Activated T-helper 17 cell treated with anti-CD3 and anti-CD28 coated beads, Interleukin-2, amount 50 U/mL, for 72 hours (primary cell): ENCODE measurements at places on chromosomes 16 and 17.

- no peak for ATAC-seq
Observed at GRCh38 chr16:88306860-88307545, 75.8 kb upstream of the ZNF469 start.

DNA sequence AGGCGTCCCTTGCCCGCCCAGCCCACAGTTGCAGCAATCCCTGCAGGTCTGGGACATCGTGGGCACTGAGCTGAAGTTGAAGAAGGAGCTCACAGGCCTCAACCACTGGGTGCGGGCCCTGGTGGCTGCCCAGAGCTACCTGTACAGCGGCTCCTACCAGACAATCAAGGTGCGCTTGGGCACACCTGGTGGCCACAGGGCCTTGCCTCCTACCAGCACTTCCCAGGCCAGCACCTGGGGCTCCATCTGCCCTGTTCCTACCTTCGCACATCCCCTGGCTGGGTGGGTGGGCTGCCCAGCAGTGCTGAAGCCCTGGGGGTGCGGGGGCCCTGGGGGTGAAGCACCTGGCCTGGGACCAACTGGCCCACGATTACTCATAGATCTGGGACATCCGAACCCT lies 19.9 kb downstream of the TRAF7 start:
- no peak for ATAC-seq

DNA sequence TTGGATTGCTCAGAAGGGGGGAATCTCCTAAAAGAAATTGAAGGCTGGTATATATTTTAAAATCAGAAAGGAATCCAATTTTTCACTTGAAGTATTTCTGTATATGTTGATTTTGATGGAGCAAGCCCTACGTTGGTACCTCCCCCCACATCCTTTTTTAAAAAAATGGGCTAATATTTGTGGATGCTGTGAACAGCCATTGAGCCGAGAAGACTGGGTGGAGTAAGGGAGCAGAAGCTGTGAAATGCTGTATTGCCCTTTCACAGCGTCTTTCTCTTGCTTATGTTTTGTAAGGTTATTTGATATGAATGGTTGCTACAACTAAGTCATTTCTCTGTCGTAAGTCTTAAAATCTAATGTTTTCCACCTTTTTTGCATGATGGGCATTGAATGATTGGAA lies 2.3 kb downstream of the PAFAH1B1 start:
- ATAC-seq = no peak

GRCh38 chr17:31792007-31792585 lies 66.9 kb downstream of the COPRS start:
- no peak for ATAC-seq

DNA sequence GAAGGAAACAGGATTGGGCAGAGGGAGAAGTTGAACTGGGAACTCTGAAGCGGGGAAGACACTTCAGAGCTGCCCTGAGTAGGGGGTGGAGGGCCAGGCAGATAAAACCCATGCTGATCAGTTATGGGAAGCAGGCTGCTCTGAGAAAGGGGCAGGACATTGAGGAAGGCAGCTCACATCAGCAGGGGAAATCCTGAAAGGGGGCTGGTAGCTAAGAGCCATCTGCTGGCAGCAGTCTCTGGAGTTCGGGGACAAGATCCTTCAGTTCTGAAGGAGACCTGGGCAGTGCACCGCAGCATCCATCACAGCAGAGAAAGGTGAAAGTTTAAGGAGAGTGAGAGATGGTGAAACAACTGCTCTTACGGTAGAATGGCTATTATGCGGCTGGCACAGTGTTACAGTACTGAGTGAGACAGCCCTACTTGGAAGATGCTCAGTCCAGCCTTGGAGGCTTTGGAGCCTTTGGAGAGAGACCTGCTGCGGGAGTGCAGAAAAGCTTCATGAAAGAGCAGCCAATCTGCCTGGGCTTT lies 5.4 kb upstream of the KIF18B start:
- no peak for ATAC-seq

DNA sequence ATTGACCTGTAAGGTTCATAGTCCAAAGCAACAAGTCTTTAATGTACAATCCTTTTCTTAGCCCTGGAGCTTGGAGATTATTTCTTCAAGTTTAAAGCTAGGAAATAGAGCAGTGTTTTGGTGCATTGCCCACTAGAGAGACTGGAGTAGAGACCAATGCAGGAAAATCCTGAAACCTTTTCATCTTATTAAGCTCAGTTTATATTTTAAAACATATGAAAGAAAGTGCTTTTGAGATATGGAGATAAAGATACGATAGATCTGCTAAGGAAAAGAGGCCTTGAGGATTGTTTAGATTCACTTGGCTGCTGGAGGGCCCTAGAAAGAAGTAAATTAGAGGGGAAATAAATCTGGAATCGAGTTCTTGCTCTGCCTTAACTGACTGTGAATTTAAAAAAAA lies 212.0 kb downstream of the GRIN2A start:
- no peak for ATAC-seq

DNA sequence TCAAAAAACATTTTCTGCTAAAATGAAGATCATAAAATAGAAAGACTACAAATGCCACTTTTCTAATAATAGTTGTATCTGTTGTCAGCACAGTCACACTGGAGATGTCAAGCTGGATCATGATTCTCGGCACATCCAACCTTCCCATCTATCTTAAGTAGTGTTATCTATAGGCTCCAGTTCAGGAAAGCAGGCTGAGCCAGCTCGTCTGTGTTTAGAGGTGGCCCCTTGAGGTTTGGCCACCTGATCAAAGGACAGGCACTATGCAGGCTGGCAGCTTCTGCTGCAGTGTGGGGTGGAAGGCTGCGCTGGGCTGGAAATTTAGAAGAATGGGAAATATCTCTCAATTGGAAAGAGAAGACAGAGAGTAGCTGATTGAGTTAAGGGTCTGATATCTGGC lies 32.4 kb downstream of the SMYD4 start:
- no peak for ATAC-seq

- no peak for ATAC-seq
Observed at GRCh38 chr16:86968866-86969265, 348.3 kb downstream of the C16orf95 start.

- ATAC-seq = no peak
Observed at GRCh38 chr17:77817953-77818352, 140.6 kb upstream of the TNRC6C start.

GRCh38 chr17:17824119-17824782 lies 12.5 kb downstream of the SREBF1 start:
- ATAC-seq = peak; percentile 55

DNA sequence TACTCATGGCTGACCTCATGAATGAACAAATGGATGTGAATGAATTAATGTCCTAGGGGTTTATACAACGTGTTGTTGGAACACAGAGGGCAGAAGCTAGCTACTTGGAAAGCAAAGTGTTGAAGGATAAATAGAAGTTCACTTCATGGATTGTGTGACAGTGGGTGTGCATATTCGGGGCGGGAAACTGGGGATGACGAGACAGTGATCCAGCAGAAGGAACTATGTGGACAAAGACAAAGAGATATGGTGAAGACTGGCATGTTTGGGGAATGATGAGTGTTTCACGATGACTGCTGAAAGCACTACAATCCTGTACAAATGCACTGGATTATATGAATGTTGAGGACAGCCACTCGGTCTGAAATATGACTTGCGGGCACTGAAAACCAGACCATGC lies 250.5 kb upstream of the C16orf82 start:
- ATAC-seq = no peak

GRCh38 chr16:16997349-16997748 lies 473.4 kb downstream of the XYLT1 start:
- no peak for ATAC-seq

DNA sequence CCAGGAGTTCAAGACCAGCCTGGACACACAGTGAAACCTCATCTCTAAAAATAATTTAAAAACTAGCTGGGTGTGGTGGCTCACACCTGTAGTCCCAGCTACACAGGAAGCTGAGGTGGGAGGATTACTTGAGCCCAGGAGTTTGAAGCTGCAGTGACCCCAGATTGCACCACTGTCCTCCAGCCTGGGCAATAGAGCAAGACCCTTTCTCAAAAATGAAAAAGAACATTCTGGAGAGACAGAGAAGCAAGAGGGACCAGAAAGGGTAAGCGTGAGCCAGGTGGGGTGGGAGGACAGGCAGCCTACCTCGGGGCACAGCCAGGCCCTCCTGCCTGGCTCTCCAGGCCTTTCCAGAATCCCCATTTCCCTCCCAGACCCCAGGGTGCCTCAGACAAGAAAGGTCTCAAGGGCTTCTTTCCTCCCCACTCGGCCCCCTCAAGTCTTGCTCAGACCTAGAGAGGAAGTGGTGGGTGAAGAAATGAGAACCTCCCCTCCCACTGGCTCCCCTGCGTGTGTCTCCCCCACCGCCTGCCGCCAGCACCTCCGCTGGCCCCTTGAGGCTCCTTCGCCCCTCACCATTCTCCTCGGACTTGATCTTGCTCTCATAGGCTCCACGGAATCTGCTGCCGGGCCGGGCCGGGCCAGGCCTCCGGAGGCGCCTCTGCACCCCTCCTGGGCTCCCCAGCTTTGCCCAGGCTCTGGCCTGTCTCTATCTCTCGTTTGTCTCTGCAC lies 503 bp downstream of the C16orf54 start:
- ATAC-seq = peak; percentile 61

DNA sequence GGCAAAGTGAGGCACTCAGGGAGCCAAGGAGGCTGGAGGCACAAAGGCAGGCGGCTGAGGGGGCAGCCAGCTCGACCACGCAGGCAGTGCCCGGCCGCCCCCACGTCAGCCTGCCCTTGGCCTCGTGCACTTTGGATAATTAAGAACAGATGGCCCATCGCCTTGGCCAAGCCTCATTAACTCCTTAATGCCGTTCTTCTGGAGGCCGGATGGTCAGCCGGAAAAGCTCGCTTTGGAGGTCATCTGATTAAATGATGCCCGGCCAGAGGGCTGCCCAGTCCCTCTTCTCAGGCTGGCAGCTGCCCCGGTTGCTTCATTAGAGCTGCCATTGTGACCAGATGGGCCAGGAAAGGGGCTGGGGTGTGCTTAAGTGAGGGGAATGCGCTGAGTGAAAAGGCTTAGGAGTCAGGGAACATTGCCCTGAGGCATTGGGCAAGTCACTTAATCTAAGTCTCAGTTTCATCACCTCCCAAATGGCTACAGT lies 364.0 kb downstream of the NPIPA8 start:
- ATAC-seq = no peak

- no peak for ATAC-seq
Observed at GRCh38 chr16:87653234-87653633, 50.9 kb downstream of the JPH3 start.

DNA sequence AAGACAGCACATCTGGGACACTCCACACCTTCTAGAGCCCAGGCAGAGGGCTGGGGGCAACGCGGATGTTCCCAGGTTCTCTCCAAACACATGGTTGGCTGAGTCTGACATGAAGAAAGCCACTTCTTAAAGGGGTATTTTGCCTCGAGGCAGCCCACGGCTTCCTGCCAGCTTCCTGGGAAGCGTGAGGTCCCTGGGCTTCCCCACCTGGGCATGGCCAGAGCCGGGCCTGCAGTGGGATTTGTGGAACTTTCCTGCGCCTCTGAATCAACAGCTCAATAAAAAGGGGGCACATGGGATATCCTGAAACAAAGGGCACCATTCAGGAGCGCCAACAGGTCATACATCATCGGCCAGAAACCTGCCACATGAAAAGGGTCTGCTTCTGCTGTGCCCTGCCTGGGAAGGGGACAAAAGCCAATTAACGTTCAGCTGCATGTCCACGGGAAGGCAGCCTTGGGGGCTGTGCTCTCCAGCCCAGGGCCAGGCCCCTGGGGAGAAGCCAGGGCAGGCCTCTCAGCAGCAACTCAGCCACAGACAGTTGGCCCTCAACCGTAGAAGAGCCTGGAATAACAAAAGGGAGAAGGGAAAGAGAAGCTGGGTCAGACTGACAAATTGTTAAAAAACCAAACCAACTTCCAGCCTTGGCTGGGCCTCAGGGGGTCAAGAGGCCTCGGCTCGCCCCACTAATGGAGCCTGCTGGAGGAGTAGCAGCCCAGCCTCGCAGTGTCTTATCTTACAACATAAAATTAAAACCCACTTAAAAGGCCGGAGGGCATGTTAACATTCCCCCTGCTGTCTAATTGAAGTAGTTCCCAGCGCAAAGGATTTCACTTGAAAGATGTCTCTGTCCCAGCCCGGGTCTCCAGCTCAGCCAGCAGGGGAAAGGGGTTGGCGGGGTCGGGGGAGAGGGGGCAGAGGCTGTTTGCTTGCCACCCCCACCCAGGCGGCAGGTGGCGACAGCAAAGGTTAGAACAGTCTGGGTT lies 34.2 kb downstream of the TBX4 start:
- no peak for ATAC-seq
